Stimulated activated CD8-positive, alpha-beta memory T cell treated with anti-CD3 and anti-CD28 coated beads, Interleukin-4, amount 100 ng/mL, for 48 hours (primary cell): ENCODE measurements at places on chromosomes 7 and 10.

GRCh38 chr10:102438374-102438773, 6.0 kb upstream of the CUEDC2 start:
- DNase-seq: no peak

DNA sequence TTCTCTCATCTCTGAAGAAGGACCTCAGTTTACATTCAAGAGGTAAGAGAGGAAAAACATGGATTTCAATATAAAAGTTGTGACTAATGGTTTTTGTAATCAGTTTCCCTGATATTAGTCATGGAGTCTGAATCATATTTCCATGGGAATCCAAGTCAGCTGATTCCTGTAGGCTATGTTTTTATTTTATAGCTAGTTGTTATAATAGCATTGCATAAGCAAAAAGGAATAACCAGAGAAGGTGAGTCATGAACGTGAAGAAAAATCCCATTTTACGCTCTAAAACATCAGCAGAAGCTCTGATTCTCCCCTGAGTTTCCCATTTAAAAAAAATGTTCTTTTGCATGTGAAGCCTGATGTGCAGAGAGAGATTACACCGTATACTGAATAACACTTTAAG, 299.3 kb downstream of the SFMBT2 start:
- DNase-seq: no peak

GRCh38 chr10:43409385-43410109, 561 bp upstream of the HNRNPF start:
- DNase-seq: peak; percentile 76

DNA sequence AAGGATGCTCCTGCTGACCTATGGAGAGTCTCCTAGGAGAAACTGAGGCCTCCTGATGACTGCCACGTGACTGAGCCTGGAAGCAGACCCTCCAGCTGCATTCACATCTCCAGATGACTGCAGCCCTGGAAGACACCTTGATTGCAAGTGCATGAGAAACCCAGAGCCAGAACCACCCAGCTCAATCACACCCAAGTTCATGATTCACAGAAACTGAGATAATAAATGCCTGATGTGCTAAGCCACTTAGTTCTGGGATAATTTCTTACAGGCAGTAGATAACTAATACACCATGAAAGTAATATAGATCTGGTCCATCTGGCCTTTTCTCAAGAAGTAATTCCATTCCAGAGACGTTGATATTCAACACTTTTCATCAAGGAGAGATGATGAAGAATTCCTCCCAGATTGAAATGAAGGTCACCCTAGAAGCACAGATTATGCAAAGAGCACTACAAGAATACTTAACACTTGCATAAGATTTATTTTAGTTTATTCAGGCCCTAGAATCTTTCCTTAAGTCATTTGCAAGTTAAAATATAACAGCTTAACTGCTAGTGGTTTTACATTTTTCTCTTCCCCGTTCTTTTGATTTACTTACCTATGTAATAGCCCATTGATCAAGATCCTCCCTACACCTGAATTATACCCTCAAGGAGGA, 208.2 kb upstream of the INHBA start:
- DNase-seq: no peak

GRCh38 chr10:12438919-12439692, 89.8 kb downstream of the CAMK1D start:
- DNase-seq: no peak

- no peak for DNase-seq
Measured at GRCh38 chr7:31883761-31884164, 186.4 kb downstream of the PDE1C start.

DNA sequence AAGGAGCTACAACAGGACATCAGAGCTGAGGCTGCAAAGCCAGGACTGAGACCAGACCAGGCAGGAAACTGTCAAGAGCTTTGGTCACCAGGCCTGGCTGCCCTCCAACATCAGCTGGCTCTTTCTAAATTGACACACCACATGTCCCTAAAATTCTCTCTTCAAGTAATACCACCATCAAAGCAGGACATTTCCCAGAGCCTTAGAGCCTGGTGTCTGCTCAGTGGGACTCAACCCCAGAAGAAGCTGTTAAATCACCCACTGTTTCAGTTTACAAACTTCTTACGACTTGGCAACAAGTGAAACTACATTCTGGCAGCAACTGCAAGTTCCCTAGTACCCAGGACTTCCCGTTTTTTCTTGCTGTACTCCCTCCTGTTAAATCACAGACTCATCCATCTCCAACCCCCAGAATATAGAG, 3.8 kb upstream of the IL6 start:
- DNase-seq: no peak

DNA sequence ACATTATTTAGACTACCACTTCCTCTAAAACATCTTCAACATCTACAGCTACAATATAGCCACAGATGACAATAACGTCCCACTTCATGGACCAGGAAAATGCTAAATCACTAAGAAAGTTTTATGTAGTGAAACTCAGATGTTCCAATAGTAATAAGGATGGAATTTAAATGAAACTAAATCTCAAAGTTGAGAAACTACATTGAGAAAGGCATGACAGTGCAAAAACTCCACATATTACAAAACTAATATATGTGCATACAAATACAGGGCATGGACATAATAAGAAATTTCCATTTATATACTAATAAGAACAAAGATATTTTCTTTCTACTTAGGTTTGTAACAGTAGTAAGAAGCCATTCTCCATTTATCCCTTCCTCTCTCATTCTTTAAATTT, 31.1 kb downstream of the POT1 start:
- no peak for DNase-seq

GRCh38 chr10:103570844-103571655, 77.5 kb downstream of the NEURL1 start:
- no peak for DNase-seq

DNA sequence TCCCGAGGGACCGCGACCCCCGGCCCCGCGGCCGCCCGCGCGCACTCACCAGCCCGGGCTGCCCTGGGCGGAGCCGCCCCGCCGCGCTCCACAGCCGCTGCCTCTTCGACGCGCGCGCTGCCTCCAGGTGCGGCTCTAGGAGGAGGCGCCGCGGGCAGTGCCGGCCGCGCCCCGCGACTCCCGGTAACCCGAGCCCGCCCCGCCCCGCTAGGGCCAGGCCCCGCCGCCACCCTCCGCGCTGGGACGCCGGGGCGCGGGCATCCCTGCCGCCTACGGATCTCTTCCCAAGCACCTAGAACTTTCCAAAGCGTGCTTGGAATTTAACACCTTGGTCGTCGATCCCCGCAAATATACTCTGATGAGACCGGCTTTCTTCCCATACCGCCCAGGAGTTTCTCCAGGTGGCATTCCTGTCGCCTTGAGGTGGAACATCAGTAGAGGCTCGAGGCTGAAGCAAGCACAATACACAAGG, at the start of gene SLC26A5:
Gene SLC26A5 (minus strand): TSS at position 159 of the 472 bp plus-strand sequence. CDS start 24,693 bp downstream, outside the sequence.
- DNase-seq: peak; percentile 37

DNA sequence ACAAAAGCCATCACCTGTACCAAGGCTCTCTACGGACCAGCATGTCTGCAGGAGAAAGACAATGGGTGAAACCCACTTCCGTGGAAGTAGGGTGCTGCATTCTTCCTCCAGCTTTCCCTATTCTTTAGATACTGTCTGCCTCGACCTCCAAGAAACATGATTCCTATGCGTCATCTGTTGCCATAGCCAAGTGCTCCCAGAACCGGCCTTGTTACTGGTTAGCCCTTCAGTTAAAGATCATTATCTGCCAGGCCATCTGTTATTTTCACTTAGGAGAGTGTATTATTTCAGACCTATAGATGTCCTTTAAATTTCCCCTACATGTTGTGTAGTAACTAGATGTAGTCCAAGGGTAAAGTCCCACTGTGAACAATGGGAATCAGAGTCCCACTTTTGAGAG, 89.0 kb upstream of the KIAA1217 start:
- no peak for DNase-seq

DNA sequence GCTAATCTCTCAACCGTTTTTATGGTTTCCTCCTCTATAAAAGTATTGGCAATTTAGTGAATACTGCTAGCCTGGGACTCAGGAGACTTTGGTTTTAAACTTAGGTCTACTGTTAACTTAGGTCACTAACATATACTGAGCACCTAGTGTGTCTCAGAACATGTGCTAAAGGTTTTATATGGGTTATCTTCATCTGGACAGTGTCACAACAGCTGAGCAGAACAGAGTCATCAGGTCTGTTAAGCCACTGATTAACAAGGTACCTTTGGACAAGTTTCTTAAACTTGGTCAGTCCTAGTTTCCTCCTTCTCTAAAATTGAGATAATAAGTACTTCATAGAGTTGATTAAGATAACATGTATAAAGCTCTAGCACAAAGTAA, 30.6 kb downstream of the NET1 start:
- DNase-seq: no peak

DNA sequence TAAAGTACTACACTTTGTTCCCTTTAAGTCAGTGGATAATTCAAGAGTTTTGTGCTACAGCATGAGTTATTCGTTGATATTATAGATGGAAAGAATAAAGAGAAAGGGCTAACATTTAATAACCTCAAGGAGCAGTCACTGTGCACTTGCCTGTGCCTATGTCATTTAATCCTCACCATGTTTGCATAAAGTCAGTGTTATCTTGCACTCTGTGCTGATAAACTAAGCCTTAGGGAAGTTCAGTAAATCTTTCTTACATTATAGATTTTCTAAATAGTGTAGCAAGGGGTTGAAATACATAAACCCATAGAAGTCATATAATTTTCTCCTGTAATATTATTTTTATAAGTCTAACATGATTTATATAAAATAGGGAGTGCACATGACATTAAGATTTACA, 103.1 kb downstream of the TMEM26 start:
- no peak for DNase-seq

DNA sequence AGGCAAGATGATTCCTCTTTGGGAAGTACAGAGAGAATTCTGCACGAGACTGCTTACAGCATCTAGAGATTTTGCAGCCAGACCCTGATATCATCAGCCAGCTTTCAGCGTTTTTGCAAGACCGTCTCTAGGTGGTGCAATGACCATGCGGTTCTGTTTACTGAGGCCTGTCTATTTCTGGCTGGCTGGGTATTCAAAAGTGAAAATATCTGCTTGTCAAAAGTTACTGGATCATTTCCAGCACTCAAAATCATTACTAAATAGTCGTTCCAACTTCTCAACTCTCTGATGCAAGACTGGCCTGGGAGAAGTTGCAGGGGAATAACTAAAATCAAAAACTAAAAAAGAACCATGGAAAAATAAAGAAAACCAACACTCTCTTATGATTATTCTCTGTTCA, 240.1 kb downstream of the ELMO1 start:
- no peak for DNase-seq

DNA sequence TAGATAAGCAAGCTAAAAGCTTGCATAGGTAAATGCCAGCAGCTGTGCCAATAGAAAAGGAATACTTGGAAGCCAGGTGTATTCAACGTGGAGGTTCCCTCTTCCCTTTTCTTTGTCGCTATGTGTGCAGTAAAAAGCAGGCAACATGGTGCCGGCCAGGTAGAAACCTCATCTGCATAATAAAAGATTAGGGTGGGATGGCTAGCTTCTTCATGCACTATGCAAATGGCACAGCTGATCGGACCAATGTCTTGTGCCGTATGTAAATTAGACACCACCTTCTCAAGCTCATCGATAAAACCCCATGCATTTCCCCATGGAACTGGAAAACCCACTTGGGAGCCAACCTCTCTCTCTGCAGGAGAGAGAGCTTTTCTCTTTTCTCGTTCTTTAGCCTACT, 150.9 kb upstream of the FOXK1 start:
- DNase-seq: no peak

- DNase-seq: no peak
Measured at GRCh38 chr10:20272608-20273007, 456.4 kb downstream of the PLXDC2 start.

DNA sequence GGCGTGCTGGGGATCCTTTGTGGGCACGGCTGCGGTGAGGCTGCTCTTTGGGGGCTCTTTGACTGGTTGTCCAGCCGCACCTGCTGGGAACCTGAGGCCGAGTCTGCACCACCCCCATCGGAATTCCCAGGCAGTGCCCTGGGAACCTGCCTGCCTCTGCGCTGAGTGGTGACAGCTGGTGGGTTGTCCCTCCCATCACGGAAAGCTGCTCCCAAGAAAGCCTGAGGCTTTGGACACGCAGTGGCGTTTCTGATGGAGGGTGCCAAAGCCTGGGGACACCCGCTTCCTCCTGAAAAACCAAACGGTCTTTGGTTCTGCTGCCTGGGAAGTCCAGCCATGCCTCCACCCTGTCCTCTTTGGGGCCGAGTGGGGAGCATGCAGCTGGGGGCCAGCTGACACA, 21.4 kb upstream of the SHH start:
- no peak for DNase-seq

GRCh38 chr10:100516847-100517246, 2.8 kb downstream of the SEC31B start:
- DNase-seq: no peak

DNA sequence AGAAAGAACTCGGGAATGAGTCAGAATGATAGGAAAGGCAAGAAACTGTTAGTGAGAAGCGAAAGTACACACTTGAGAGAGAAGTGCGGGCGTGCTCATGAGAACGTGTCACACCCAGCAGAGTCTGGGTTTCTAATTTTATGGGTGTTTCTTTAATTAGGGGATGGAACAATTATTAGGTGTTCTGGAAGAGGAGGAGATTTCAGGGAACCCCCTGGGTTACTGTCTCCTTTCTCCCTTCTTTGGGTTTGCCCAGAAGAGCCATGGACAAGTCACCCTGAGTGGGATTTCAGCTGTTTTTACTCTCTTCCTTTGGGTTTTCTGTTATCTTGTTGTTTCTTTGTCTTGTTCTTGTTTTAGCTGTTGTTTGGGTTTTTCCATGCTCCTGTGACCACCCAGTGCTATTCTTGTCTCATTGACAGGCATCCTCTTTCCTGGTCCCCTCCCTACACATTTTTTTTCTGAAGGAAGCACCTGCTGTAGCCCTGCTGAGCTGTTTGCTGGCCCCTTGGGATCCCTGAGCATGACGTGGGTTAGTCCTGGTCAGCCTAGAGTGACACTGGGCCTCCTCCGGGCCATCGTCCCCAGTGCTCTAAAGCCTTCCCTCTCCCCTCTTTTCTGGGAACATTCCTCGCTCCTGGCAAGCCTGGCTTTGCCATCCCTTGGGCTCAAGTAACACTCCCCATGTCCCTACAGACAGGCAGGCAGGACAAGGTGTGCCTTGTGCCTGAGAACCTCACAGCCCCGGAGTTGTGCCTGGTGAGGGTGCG, 3.5 kb downstream of the SH2D4B start:
- DNase-seq: no peak

DNA sequence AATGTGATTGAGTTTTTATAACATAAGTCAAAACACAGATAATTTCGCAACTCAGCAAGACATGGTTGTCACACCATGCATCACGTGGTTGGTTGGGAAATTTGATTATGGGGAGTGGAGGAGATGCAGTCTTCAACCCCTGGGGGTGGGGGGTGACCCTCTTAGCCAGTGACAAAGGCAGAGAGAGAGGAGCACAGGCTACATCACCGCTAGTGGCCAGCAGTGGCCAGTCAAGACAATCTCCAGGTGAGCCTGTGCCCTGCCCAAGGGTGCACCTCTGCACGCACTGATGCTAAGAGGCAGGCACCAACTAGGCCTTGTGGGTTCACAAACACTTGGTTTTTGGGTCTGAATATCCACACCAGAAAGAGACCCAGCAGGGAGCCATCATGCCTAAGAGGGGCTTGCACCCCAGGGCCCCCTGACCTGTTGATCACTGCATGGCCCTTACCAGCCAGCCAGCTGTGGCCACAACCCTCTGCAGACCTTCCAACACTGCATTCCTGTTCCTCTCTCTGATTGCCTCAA, 244.4 kb downstream of the FANK1 start:
- DNase-seq: no peak
